ENCODE measurements at places on chromosomes 1 and 21.

GRCh38 chr21:15065392-15066122 is 757 bp upstream of the NRIP1 start:
- peak; percentile 37 for DNase-seq

DNA sequence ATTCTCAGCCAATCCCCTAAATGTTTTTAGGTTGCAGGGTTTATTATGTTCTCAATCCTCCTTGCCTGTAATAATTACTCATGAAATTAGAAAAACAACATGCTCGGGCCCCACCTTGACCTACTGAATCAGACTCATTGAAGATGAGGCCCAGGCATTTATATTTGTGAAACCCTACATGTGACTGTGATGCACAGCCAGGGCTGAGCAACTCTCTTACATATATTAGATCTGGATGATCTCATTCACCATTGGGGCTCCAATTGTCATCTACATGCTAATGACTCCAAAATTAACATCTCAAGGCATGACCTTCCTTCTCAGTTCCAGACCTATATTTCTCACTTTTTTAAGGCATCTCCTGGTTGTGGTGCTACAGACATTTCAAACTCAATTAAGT is 103.3 kb downstream of the WDR3 start:
- DNase-seq, result no peak

GRCh38 chr1:185681034-185681633 is 53.1 kb upstream of the HMCN1 start:
- DNase-seq, result peak; percentile 56

DNA sequence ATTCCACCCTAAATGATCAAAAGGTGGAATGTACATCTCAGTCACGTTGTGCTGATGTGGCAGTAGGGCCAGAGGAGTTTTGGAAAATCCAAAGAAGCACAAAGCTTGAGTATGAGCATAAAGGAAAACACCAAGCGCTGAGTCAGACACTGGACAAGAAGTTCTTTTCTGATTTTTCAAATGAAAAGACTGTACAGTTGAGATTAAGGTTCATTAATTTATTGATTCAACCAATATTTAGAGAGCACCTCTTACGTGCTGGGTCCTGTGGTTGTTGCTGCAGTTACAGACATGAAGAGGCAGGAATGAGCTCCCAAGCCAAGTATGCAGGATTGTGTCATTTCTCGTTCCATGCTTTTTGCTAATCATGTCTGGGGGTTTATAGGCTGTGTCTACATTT is 28.9 kb upstream of the APP start:
- DNase-seq, result no peak

DNA sequence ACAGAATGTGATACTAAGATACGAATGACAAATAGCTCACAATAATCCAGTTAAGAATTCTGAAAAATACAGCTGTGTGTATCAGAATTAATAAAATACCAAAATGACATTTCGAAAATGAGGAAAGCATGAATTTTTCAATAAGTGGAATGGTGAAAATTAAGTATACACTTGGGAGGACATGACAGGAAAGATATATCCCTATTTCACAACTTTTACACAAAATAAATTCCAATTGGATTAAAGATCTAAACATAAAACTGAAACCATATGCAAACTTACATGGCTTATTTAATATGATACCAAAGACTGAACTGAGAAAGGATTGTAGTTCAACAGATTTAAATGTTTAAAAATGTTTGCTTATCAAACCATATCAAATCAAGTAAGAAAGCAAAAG is 510.4 kb upstream of the ADAMTS5 start:
- DNase-seq, result no peak

GRCh38 chr1:17539477-17540254 is at the start of gene ARHGEF10L:
TSS of gene ARHGEF10L (plus strand) at chr1:17539698. CDS start at chr1:17580596, 40,898 bp downstream.
- DNase-seq, result no peak

GRCh38 chr1:22529901-22530621 is 33.2 kb upstream of the EPHA8 start:
- DNase-seq, result no peak

- no peak for DNase-seq
Measured at GRCh38 chr1:92881391-92881790, 49.6 kb downstream of the RPL5 start.

GRCh38 chr1:162067466-162067865 is 2.0 kb upstream of the NOS1AP start:
- no peak for DNase-seq

- DNase-seq, result no peak
Measured at GRCh38 chr1:26701266-26701994, 5.6 kb downstream of the ARID1A start.

All from A549 (cell line).